Cerebellum (tissue), 4 donors: ENCODE measurements at places on chromosomes 4 and X. TPM values are rescaled to one million over a fixed set of nuclear protein-coding genes. Genes with fewer than 3 reads are reported as not detected.

PDCL2 gene
- total RNA-seq, result not detected

TCP11X2 gene
- 2.9 TPM for total RNA-seq

RBM46 gene
- total RNA-seq, result 0.27 TPM

FAM120C gene
- 12.0 TPM for total RNA-seq

TSC22D3 gene
- 40.4 TPM for total RNA-seq

CTAG1A gene
- not detected for total RNA-seq

DUSP9 gene
- total RNA-seq, result 0.45 TPM

BEX1 gene
- 67.0 TPM for total RNA-seq

MAGEA6 gene
- total RNA-seq, result not detected

CMC4 gene
- 3.4 TPM for total RNA-seq

CXCL8 gene
- 2.0 TPM for total RNA-seq

STPG2 gene
- 3.6 TPM for total RNA-seq

CLIC2 gene
- 3.1 TPM for total RNA-seq

RTL5 gene
- total RNA-seq, result 5.2 TPM

AFF2 gene
- 139 TPM for total RNA-seq

DGKK gene
- total RNA-seq, result 1.3 TPM

ZFP42 gene
- 0.18 TPM for total RNA-seq

TBC1D19 gene
- total RNA-seq, result 61.4 TPM

TRPC3 gene
- 88.6 TPM for total RNA-seq

GRPR gene
- 0.36 TPM for total RNA-seq

FGFR3 gene
- total RNA-seq, result 6.5 TPM

GUCY1A1 gene
- total RNA-seq, result 35.9 TPM

RPA4 gene
- 0.91 TPM for total RNA-seq

PASD1 gene
- not detected for total RNA-seq

SRPK3 gene
- 0.18 TPM for total RNA-seq

MAOA gene
- 11.3 TPM for total RNA-seq

FREM3 gene
- total RNA-seq, result 6.5 TPM

KLKB1 gene
- total RNA-seq, result 0.45 TPM

SLITRK4 gene
- total RNA-seq, result 24.3 TPM
